ENCODE measurements at places on chromosomes 7 and 10.

- DNase-seq = no peak
These were observed 33.0 kb downstream of the PSAP start for GRCh38 chr10:71817831-71818655.

- DNase-seq = no peak
These were observed 3.4 kb downstream of the KLF6 start for GRCh38 chr10:3781468-3782145.

GRCh38 chr7:99469381-99470065 is 3.2 kb upstream of the ZNF789 start:
- DNase-seq = no peak

DNA sequence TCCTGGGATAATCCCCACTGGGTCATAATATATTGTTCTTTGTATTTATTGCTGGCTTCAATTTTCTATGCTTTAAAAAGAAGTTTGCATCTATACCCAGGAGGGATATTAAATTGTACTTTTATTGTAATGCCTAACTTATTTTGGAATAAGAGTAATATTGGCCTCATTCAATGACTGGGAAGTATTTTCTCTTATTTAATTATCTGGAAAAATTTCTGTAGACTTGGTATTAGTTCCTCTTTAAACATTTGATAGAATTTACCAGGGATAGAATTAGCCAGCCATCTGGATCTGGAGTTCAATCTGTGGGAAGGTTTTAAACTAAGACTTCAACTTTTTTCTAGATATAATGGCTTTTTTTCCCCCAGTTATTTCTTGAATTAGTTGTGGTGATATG is 115.2 kb upstream of the ZNF32 start:
- DNase-seq = no peak

DNA sequence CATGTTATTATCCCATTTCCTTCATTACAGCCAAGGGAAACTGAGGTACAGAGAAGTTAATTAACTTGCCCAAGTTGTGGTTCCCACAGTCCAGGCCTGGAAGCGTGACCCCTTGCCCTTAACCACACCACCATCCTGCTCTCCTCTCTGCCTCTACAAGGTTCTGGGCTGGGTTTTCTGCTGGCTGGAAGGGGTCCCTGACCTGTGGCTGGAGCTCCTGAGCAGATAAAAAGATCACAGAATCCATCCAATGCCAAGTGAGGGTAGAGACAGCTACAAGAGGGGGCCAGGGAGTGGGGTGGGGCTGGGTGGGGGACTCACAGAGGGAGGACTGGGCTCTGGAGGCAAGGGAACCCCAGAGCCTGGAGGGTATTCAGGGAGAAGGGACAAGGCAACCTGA is 9.7 kb downstream of the ASB10 start:
- no peak for DNase-seq

DNA sequence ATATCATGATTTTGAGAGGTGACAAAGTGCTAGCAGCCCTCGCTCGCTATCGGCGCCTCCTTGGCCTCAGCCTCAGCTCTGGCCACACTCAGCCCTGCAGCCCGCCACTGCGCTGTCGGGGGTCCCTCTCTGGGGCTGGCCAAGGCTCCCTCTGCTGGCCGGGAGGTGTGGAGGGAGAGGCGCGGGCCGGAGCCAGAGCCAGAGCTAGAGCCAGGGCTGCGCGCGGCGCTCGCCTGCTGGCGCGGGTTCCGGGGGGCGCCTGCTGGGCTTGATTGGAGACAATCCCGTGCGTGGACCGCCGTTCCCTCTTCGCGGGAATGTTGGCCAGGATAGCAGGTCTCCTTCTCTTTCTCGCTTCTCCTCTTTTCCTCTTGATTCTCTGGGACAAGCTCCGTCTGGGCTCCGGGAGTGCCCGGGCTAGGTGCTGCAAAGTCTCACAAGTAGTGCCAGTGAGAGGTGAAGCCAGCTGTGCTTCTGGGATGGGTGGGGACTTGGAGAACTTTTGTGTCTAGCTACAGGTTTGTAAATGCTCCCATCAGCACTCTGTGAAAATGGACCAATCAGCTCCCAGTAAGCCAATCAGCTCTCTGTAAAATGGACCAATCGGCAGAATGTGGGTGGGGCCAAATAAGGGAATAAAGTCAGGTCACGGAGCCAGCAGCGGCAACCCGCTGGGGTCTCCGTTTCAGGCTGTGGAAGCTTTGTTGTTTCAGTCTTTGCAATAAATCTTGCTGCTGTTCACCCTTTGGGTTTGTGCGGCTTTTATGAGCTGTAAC is 43.4 kb upstream of the ELMO1 start:
- DNase-seq = no peak

- DNase-seq = no peak
These were observed 7.7 kb downstream of the ACSM6 start for GRCh38 chr10:95201736-95202135.

DNA sequence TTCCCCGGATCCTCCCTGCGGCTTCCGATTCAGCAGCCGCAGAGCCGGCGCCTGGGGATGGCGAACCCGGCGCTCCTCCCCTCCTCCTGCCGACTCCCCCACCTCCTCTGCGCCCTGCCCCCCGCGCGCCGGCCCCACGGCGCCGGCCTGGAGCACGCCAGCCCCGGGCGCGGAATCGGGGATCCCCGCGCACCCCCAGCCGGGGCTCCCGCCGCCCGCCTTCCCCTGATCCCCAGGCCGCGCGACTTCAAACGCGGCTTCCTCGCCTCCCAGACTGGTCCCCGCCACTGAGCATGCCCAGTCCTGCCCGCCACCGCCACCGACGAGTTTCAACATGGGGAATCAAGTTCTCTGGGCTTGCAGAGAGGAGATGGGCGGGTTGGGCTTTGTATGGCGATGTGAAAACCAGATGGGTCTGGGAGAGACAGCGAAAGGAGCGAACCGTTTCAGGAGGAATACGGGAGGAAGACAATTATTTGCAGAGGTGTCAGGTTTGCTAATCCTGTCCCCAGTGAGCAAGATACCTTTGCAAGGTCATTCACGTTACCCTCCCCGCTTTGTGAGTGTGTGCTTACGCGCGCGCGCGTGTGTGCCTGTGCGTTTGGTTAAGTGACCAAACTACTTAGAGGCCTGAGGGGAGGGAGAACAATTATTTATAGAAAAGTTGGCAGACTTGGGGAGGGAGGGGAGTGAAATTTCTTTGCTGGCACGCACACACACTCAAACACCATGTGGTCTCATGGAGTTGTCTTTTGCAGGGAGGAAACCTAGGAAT is at the start of gene PANK1:
TSS of gene PANK1 (minus strand) at position 276 of the 775 bp plus-strand sequence. CDS start 351 bp downstream, outside the sequence.
- DNase-seq = peak; percentile 71

GRCh38 chr10:76993213-76993612 is 644.4 kb downstream of the KCNMA1 start:
- no peak for DNase-seq

GRCh38 chr7:11775401-11775800 is 56.6 kb downstream of the THSD7A start:
- DNase-seq = peak; percentile 72

GRCh38 chr7:140540136-140540777 is 61.0 kb upstream of the MKRN1 start:
- DNase-seq = no peak

DNA sequence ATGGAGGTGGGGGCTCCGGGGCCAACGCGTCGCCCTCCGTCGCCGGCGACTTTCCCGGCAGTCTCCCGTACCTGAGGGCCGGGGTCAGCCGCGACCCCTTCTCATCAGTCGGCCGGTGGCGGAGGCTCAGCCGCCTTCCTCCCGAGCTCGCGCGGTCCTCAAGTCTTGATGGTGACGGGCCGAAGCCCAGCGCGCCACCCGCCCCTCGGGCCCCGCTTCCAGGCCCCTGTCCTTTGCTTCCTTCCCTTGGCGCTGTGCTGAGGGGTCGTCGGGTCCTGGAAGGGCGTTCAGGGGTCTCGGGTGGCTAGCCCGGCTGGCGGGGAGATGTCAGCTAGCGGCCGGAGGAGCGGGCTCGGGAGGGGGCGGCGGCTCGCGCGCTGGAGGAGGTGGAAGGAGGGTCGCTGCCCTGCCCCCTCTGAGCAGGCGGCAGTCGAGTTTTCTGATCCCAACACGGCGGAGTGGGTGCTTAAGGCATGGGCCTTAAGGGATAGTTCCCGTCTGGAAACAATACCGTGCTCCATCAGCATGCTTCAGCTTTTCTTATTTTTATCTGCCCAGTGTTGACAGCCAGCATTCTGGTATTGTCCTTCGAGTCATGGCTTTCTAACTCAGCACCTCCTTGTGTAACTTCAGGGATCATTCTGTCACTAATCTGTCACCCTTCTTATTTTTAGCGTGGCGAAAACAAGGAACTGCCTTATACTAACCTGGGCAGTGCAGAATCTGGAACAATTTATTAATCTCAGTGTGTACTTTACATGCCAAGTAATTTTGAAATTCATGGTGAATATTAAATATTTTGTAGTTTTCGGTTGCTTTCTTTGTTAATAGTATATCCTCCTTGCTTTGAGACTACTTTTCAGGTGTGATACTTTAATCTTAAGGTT is 748 bp downstream of the PHTF2 start:
- DNase-seq = no peak

- no peak for DNase-seq
These were observed 127.7 kb upstream of the AOAH start for GRCh38 chr7:36852017-36852416.

DNA sequence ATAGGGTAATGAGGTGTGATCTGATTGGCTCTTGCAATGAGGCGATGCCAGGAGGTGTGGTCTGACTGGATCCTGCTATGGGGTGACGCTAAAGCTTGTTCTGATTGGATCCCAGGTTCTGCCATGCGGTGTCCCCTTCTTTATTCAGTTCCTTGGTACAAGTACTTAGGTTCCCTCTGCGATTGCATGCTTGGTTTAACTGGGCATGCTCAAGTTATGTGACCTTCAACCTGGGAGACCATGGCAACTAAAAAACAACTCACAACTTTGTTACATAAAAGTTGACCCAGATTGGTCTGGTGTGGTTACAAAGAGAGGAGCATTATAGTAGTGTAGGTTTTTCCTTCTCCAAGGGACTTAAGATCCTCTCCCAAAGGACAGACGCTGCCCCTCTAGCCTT is 49.5 kb upstream of the DNAJC1 start:
- DNase-seq = no peak

DNA sequence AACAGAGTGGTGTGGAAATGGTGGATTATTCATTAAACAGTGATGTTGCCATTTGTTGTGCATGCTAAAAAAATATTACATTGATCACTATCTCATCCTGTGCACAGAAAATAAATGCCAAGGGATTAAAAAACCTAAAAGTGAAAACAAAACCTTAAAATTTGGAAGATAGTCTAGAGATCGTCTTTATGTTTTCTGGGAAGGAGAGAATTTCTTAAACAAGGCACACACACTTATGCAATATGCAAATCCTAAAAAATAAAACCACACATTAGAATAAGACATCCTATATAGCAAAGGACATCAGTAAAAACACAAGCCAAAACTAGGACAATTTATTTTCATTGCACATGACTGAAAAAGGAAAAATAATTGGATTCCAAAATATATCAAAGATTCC is 54.5 kb downstream of the MACC1 start:
- DNase-seq = no peak

DNA sequence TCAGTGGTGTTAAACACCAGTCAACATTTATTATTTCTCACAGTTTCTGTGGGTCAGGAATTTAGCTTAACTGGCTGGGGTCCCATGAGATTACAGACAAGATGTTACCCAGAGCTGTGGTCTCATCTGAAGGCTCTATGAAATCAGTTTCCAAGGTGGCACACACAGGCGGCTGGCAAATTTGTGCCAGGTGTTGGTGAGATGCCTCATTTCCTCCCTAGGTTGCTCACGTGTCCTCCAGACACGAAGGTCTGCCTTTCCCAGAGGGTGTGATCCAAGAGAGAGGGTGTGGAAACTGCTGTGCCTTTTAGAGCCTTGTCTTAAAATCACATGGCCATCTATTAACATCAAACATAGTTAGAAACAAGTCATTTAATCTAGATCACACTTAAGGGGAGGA is 209.0 kb downstream of the JCAD start:
- no peak for DNase-seq

GRCh38 chr10:24897326-24897926 is 55.0 kb downstream of the PRTFDC1 start:
- no peak for DNase-seq

DNA sequence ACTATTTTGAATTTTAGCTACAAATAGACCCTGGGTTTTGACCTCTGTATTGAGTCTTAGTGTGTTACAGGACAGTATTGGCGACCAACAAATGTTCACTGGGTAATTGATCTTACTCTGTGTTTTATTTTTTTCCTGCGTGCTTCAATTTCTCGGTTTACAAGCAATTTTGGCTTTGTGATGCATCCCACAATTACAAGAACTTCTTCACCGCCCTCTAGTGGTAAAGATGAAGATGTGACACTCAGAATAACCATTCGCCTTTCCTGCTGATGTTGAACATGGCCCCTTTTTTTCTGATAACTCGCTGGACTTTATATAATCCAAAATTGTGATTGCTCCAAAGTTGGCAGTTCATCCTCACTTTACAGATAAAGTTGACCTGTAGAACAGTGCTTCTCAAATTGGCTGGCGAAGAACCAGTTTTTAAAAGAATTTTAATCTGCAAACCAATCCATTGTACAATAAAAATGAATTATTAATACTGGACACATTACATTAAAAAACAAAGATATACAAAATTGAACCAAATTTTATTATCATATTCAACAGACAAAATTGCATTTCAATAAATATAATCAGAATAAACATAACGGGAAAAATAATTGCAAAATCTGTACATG is 20.2 kb upstream of the SMC3 start:
- DNase-seq = peak; percentile 60

DNA sequence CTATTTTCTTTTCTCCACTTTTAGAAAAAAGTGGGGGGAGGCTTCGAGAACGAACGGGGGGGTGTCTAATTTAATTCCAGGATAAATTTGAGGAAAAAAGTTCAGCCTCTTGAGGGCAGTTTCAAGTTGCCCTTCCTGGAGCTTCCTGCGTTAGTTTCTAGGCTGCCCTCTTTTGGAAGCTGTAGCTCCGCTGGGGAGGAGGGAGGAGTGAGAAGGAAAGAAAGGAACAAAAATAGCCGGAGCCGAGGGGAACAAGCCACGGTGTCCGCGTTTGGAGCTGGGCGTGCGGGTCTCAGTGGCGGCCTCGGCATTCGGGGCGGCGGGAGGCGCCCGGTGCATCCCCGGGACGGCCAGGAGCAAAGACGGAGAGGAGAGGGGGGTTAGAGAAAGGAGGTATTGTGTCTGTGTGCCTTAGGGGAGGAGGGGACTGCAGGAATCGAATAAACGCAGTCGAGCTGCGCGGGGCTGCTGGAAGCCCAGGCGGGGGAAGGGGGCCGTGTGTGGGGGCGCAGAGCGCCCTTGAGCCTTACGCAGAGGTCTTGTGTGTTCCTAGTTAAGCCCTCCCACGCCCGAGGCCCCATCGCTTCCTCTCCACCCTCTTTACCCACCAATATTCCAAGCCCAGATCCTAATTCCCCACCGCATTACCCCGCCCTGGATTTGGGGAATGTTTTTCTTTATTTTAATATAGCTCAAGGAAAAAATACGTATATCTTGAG is 2.0 kb upstream of the TNRC18 start:
- peak; percentile 58 for DNase-seq

DNA sequence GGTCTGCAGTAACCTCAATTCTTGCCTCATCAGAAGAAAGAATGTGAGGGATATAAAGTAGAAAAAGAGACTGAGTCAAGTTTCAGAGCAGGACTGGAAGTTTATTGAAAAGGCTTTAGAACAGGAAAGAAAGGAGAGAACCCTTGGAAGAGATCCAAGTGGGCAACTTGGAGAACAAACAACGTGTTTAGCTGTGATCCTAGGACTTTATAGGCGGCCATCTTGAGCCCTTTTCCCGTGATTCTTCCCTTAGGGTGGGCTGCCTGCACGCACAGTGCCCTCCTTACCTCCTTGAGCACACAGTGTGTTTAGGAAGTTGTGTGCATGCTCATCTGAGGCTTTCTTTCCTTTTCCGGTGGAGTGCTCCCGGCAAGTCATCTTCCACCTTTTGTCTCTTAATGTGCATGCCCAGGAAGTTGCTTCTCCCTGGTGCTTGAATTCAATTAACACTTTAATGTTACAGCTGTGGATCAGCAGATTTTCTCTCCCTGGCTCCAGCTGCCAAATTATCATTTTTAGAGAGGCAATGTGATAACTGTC is 59.8 kb downstream of the ENTPD1 start:
- no peak for DNase-seq

Measured in NCI-H1436 (cell line).